ENCODE measurements at places on chromosomes 5 and 9.

DNA sequence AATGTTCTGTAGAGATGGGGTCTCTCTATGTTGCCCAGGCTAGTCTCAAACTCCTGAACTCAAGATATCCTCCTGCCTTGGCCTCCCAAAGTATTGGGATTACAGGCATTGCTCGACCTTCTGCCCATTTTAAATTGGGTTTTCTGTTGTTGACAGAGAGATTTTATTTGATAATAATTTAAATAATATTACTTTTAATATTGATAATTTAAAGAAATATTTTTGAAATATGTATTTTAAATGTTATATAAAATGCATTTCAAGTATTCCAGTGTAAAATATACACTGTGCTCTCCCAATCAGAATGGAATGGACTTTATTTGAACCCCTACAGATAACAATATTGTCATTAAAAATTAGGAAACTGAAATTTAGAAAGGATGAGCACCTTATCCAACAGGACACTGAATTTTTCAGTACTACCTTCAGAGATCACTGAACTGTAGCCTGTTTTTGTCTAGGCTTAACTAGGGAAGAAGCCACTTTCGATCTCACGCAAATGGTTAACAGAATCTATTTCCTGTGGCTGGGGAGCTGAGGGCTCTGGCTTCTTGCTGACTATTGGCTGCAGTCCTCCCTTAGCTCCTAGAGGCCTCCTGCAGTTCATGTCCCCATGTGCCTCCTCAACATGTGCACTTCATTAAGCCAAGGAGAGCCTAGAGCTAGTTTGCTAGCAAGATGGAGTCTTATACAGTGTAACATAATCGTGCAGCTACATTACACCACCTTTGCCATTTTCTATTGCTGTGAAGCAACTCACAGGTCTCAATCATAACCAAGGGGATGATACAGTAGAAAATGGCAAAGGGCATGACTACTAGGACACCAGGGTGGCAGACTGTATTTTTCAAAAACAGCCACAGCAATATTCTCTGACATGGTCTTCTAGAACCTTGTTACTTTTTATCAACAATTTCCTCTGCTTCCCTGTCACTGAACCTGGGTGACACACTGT lies 150.0 kb downstream of the CDC42SE2 start:
- no peaks in the 10 kb centered on the region for H3K27me3 ChIP-seq
- H3K27ac ChIP-seq: peak overlapping the region; percentile 43
- peaks cover 38% of the 10 kb centered on the region for H3K36me3 ChIP-seq
- H3K4me3 ChIP-seq: no peak overlapping the region

DNA sequence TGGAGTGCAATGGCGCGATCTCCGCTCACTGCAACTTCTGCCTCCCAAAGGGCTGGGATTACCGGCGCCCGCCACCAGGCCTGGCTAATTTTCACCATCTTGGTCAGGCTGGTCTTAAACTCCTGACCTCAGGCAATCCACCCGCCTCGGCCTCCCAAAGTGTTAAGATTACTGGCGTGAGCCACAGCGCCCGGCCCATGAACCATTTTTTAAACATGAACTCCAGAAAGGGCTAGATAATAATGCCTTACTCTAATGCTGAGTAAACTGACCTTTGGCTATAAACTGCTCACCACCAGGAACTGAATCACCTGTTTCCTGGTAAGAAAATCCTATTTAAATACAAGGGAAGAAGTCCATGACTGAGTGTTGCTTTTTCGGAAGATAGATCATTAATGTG lies 23.2 kb upstream of the DAB2 start:
- H3K27me3 ChIP-seq: no peaks in the 10 kb centered on the region
- H3K27ac ChIP-seq: no peak overlapping the region
- no peaks in the 10 kb centered on the region for H3K36me3 ChIP-seq
- DNase-seq: no peak
- H3K4me3 ChIP-seq: no peak overlapping the region

- H3K4me3 ChIP-seq: no peak overlapping the region
- H3K36me3 ChIP-seq: no peaks in the 10 kb centered on the region
- no peak for DNase-seq
- H3K27ac ChIP-seq: no peak overlapping the region
- no peaks in the 10 kb centered on the region for H3K27me3 ChIP-seq
- H3K4me1 ChIP-seq: no peaks in the 10 kb centered on the region
These were observed 1231.6 kb upstream of the CDH9 start for GRCh38 chr5:28269978-28270377.

DNA sequence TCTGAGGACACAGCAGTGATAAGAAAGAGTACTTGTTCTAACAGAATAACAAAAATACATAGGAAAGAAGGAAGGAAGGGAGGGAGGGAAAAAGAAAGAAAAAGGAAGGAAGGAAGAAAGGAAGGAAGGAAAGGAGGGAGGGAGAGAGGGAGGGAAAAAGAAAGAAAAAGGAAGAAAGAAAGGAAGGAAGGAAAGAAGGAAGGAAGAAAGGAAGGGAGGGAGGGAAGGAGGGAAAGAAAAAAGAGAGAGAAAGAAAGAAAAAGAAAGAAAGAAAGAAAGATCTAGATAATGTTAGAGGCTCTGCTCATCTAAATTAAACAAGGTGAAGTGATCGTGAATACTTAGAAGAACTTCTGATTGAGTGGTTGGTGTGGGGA lies 29.8 kb downstream of the DUSP1 start:
- no peaks in the 10 kb centered on the region for H3K27me3 ChIP-seq
- H3K27ac ChIP-seq: peak overlapping the region; percentile 95
- no peak for DNase-seq
- H3K4me3 ChIP-seq: no peak overlapping the region
- H3K4me1 ChIP-seq: peaks cover 23% of the 10 kb centered on the region

- DNase-seq: no peak
- no peaks in the 10 kb centered on the region for H3K27me3 ChIP-seq
- H3K4me3 ChIP-seq: no peak overlapping the region
These were observed 25.9 kb downstream of the NKD2 start for GRCh38 chr5:1034421-1034905.

DNA sequence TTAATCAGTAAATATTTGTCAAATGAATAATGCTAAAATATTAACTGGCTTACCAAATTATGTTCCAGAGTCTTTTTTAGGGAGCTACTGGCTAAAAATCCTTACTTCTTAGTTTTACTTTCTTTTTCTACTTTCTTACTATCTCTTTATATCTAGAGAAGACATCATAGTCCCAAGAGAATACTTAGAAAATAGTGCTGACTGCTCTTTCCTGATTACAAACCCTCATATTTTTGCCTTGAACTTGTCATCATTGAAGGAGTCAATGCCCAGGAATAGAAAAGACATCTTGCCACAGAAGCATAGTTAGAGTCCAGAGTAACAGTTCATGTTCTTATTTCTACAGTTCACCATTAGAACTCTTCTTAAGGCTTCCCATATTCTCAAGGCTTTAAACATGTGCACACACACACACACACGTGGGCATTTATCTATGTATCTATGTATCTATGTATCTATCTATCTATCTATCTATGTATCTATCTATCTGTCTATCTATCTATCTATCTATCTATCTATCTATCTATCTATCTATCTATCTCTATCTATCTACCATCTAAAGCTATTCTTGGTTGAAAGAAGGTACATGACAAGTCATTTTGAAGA lies 654.3 kb downstream of the ANXA1 start:
- no peak overlapping the region for H3K4me3 ChIP-seq
- H3K36me3 ChIP-seq: no peaks in the 10 kb centered on the region
- H3K27ac ChIP-seq: no peak overlapping the region
- H3K4me1 ChIP-seq: peaks cover under 1% of the 10 kb centered on the region
- no peak for DNase-seq
- peaks cover 24% of the 10 kb centered on the region for H3K27me3 ChIP-seq

DNA sequence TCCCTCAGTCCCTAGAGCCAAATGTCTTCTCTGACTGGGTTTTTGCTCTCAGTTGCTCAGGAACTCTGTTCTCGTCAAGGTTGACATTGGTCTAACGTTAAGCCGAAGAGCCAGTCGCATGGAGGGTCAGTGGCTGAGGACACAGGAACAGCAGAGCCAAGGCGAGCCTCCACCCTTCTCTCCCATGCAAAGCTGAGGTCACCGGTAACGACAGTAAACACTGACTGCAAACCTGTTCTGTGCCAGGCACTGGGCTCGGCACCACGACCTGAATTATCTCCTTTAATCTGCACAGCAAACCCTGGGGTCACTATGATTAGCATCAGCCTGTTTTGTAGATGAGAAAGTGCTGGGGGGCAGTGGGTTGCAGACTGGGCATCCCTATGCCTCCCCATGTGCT lies 171.0 kb downstream of the COL23A1 start:
- H3K4me1 ChIP-seq: peaks cover 7% of the 10 kb centered on the region
- no peak overlapping the region for H3K27ac ChIP-seq
- H3K36me3 ChIP-seq: no peaks in the 10 kb centered on the region
- H3K4me3 ChIP-seq: no peak overlapping the region

DNA sequence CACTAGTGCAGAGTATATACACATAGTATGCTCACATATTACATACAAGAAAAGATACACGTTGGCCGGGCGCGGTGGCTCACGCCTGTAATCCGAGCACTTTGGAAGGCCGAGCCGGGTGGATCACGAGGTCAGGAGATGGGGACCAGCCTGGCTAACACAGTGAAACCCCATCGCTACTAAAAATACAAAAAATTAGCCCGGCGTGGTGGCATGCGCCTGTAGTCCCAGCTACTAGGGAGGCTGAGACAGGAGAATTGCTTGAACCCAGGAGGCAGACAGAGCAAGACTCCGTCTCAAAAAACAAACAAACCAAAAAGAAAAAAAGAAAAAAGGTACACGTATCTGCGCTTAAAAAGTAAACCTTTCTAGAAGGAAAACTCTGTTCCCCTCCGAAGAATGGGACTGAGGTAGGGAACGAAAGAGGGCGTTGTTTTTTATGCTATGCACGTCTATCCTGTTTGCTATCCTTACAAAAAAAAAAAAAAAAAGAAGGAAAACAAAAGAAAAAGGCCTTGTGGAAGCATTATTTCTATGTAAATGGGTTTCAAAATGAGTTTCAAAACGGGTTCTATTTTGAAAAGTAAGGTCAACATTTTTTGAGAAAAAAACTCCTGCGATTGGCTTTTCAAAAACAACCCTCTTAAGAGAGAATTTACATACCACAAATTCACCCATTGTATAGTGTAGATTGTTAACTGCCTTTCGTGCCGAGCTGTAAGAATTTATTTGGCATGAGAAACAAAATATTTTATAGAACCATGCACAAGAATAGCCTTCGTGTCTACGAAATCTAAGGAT lies 1.2 kb downstream of the AK3 start:
- no peak for DNase-seq
- peaks cover 12% of the 10 kb centered on the region for H3K36me3 ChIP-seq
- H3K27ac ChIP-seq: peak overlapping the region; percentile 91
- no peaks in the 10 kb centered on the region for H3K27me3 ChIP-seq
- peaks cover 23% of the 10 kb centered on the region for H3K4me1 ChIP-seq

GRCh38 chr5:30112867-30113266 lies 1080.6 kb upstream of the CDH6 start:
- no peak overlapping the region for H3K27ac ChIP-seq
- H3K4me1 ChIP-seq: peaks cover 9% of the 10 kb centered on the region
- no peak overlapping the region for H3K4me3 ChIP-seq
- peak; percentile 6 for DNase-seq
- H3K36me3 ChIP-seq: peaks cover 5% of the 10 kb centered on the region

GRCh38 chr5:98309785-98310598 lies 463.5 kb upstream of the RGMB start:
- H3K27ac ChIP-seq: peak overlapping the region; percentile 96
- H3K4me3 ChIP-seq: peak overlapping the region; percentile 68
- peaks cover 32% of the 10 kb centered on the region for H3K4me1 ChIP-seq
- no peaks in the 10 kb centered on the region for H3K36me3 ChIP-seq
- DNase-seq: peak; percentile 77

GRCh38 chr5:137037848-137038247 lies 461.3 kb downstream of the SPOCK1 start:
- peaks cover 6% of the 10 kb centered on the region for H3K36me3 ChIP-seq
- H3K27ac ChIP-seq: no peak overlapping the region
- no peak overlapping the region for H3K4me3 ChIP-seq
- no peak for DNase-seq
- no peaks in the 10 kb centered on the region for H3K4me1 ChIP-seq
- no peaks in the 10 kb centered on the region for H3K27me3 ChIP-seq

GRCh38 chr5:101284736-101285375 lies 381.8 kb upstream of the ST8SIA4 start:
- no peak for DNase-seq
- H3K4me1 ChIP-seq: no peaks in the 10 kb centered on the region
- H3K27ac ChIP-seq: no peak overlapping the region
- peaks cover 7% of the 10 kb centered on the region for H3K27me3 ChIP-seq
- no peaks in the 10 kb centered on the region for H3K36me3 ChIP-seq
- H3K4me3 ChIP-seq: no peak overlapping the region

DNA sequence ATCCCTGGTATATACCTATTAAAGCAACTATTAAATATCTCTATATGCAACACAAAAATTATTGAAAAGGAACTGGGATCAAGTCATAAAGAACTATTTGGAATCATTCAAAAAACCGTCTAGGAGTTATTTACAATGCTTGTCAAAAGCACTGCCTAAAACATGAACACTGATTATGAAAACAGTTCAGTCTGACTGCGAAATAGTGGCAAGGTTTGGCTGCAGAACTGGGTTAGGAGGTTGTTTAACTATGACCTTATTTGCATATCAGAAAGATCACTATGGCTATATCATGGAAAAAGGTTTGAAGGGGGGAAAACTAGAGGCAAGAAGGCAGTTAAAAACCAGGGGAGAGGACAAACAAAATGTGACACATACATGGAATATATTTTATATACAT lies 12.0 kb downstream of the FBXW2 start:
- no peak for DNase-seq
- H3K4me1 ChIP-seq: peaks cover 26% of the 10 kb centered on the region
- no peak overlapping the region for H3K4me3 ChIP-seq
- peak overlapping the region; percentile 11 for H3K27ac ChIP-seq
- no peaks in the 10 kb centered on the region for H3K27me3 ChIP-seq
- H3K36me3 ChIP-seq: peaks cover 44% of the 10 kb centered on the region

DNA sequence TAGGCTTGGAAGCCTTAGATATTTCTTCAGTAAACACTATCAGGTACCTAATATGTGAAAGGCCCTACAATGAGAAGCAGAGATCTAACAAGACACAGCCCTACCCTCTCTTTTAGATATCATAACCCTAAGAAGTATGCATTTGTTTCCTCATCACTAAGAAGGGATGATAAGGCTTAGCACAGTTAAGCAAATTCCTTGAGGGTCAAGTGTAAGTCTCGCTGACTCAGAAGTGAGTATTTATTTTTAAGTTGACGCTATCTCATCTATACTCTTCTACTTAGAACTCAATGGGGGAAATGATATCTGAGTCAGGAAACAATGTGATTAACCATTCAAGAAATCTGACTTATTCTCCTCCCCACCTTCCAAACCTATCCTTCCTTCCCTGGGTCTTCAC lies 149.7 kb downstream of the ESM1 start:
- no peaks in the 10 kb centered on the region for H3K27me3 ChIP-seq
- no peak overlapping the region for H3K4me3 ChIP-seq
- H3K27ac ChIP-seq: no peak overlapping the region
- H3K4me1 ChIP-seq: peaks cover 9% of the 10 kb centered on the region
- H3K36me3 ChIP-seq: no peaks in the 10 kb centered on the region
- peak; percentile 23 for DNase-seq

All from MCF 10A (cell line).